ENCODE measurements at places on chromosomes 3 and 15.

DNA sequence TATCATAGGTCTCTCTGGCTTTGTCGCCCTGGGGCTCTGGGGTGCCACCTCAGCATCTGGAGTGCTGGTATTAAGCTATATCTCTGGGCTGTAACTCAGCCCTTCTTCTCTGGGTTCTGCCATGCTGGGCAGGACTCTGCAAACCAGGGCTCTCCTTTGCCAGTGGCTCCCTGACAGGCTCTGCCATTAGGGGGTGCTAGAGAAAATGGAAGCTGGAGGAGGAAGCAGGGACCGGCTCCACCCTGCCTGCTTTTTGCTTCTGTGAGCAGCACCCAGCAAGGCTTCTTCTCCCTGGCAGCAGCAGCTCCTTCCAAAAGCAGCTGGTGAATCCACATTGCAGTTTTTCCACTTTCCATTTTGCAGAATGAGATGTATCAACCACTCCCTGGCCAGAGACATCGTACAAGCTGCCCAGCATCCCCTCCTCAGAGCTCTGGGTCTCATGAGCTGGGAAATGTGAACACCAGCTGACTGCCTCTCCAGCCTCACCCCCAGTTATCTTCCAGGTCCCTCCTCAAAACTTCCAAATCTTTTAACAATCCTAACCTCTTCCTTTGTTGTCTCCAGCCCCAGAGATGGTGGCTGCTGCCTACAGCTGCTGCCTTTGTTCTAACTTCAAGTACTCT lies 165.0 kb downstream of the ABHD5 start:
- DNase-seq, result peak; percentile 76

DNA sequence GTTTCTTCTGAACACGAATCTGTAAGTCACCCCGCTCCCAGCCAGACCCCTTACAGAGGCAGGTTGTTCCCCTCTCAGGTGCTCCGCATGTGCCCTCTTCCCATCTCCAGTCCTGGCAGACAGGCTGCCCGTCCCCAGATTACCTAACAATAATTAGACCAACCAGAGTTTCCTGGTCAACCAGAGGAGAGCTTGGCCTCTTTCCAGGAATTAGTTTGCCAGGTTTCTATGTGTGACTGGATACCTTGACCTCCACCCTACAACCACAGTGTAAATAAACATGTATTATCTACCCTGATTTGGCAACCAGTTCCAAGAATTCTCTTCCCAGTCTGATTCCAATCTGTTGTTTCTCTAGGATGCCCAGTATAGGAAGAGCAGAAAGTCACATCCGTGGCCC lies 178.0 kb upstream of the UMPS start:
- DNase-seq, result no peak

DNA sequence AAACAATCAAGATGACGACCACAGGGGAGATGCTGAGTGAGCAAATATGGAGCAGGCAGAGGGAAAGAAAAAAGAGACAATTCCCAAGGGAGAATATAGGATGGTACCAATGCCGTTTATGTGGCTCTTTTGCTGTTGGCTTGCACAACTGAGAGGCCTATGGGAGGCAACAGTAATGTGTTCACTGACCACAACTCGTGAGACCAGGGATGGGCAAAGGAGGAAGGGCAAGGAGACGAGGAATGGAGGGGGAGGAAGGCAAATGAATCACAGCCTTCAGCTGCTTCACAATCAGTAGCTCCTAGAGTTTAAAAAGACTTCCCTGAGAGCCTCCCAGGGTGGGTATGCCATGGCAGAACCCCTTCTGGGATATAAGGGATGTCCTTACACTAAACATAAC lies 131.5 kb downstream of the SLC9A9 start:
- DNase-seq, result no peak

DNA sequence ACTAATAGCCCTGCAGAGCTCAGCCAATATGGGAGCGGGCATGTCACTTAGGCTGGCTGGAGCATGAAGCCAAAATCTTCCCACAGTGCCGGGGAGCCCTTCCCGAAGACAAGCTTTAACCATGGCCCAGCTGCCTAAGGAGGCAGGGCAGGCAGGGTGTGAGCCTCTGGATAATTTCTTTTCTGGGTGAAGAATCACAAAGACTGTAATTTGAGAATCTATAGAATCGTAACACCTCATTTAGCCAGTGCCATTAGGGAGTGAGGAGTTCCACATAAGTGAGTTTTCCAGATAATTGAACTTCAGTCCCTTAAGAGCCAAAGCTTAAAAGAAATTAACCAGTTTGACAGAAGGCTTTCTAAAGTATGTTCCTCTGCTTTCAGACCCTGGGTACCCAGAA lies 40.2 kb upstream of the TLE3 start:
- DNase-seq, result no peak

DNA sequence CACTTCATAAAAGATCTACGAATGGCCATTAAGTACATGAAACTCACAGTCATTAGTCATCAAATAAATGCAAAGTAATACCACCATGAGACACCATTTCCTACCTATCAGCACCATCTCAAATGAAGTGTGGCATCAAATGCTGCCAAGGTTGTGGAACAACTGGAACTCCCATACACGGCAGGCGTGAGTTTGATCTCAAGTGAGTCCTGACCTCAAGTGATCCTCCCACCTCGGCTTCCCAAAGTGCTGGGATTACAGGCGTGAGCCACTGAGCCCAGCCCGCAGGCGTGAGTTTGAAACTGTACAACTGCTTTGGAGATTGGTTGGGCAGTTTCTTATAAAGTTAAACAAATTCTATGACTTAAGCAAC lies 28.8 kb upstream of the HDAC11 start:
- DNase-seq, result peak; percentile 28

DNA sequence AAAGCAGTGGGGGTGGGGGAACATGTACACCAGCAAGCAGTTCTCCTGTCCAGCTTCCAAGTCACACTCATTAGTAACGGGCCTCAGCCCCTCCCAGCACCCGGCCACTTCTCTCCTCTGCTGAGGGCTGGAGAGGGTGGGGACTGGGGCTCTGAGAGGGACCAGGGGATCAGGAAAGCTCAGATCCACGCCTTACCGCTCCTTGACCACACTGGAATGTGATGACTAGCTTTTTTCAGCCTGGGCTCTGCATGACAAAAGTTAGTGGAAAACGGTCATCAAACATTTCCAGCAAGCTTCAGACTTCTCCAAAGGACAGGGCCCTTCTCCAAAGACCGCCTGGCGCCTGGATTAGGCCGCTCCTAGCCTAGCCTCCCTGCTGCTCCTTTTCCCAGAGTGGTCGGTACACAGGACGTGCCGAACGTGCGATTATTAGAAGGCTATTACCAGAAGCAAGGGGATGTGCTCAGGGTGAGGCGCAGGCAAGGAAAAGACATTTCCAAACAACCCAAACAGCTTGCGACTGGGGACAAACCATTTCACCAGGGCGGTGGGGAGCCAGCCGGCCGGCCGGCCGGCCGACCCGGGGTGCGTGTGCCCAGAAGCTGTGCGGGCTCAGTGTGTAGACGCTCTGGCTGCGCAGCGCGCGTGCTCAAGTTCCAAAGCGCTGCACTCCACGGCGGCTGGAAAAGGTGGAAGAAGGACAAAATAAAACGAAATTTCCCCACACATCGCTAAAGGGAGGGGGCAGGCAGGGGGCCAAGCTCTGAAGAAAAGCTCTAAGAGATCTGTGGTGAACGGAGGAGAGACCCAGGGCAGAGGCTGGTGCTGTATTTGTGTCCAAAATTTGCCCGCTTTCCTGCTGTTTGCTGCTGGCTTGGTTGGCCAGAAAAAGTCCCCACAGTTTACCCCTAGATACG lies 51.0 kb upstream of the SSR3 start:
- DNase-seq, result peak; percentile 72

DNA sequence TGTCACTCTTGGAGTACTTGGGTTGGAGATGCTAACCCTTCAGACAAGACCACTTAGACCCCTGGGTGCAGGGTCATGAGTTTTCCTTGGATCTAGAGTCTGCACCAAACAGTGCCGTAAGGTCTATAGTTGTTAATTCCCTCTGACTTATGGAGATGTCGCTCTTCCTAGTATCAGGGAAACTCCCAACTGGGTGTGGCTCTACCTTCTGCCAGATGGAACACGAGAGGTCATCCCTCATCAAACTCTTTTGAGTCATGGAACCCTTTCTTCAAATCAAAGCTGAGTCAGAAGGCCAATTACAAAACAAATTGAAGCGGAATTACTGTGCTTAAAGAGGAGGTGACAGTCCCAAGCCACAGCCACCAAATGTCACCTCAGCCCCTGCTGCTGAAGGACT lies 514.9 kb upstream of the PROK2 start:
- no peak for DNase-seq

DNA sequence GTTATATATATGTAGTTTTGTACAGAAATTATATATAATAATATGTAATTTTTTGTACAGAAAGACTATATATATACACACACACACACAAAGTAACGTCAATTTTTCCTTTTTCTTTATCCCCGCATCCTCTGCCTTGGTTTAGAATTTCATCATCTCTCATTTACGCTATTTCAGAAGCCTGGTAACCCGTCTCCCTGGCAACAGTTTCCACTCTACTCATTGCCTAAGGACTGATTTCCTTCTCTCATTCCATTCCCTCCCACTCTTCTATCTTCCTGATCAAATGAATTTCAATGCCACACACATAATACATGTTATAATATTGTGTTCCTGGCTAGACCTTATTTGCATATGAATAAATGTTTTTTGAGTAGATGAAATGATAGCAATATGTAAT lies 47.8 kb upstream of the NDN start:
- no peak for DNase-seq

DNA sequence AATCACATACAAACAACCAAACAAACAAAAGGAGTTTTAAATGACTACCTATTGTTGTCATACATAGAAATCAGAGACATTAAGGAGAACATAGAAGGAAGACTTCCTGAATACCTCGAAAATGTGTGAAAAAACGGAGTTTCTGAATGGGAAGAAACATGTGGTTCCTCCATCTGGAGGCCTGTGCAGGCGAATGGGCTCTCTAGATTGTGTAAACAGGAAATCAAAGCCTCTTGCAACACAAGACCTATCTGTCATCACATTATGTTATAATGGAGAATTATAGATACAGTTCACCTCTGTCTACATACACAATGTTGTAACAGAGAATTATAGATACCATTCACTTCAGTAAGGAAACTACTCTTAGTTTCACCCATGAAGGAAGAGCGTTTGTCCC lies 44.1 kb downstream of the RUBCN start:
- DNase-seq, result no peak

DNA sequence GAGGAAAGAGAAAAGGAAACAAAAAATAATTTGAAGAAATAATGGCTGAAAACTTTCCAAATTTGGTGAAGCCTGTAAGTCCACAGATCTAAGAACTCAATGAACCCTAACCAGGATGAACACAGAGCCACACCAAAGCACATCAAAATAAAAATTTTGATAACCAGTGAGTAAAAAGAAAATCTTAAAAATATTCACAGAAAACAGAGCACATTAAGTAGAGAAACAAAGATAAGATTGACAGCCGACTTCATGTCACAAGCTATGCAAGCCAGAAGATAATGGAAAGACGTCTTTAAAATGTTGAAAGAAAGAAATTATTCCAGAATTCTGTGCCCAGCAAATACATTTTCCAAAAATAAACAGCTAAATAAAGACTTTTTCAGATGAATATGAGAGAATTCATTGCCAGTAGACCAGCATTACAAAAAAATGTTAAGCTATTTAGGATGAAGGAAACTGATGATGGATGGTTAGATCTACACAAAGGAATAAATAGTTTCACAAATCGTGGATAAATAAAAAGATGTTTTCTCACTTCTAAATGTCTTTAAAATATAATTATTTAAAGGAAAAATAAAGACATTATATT lies 140.2 kb upstream of the SKOR1 start:
- DNase-seq, result no peak

DNA sequence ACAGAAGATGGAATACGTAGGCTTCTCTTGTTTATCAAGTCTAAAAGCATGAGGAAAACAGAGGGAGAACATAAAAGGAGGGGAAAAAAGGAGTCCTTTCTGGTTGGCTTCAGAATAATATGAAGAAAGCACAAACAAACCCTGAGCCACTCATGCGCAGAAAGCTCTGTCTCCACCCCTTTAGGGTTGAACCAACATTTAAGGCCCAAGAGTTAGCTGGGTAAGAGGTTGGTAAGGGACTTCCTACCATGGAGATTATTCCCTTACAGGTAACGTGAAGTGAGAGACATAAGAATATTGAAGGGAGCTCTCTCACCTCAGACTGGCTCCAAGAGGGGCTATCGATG lies 145.3 kb downstream of the RORA start:
- no peak for DNase-seq

GRCh38 chr3:28978092-28978491 lies 302.8 kb upstream of the RBMS3 start:
- DNase-seq, result no peak

DNA sequence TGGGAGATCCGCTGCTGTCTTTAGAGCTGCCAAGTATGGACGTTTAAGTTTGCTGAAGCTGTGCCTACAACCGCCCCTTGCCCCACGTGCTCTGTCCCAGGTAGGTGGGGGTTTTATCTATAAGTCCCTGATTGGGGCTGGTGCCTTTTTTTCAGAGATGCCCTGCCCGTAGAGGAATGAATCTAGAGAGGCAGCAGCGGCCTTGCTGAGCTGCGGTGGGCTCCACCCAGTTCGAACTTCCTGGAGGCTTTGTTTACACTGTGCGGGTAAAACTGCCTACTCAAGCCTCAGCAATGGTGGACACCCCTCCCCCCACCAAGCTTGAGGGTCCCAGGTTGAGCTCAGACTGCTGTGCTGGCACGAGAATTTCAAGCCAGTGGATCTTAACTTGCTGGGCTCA lies 83.4 kb upstream of the FGF7 start:
- DNase-seq, result no peak

- no peak for DNase-seq
Measured at GRCh38 chr3:181712553-181713279, 991 bp downstream of the SOX2 start.

DNA sequence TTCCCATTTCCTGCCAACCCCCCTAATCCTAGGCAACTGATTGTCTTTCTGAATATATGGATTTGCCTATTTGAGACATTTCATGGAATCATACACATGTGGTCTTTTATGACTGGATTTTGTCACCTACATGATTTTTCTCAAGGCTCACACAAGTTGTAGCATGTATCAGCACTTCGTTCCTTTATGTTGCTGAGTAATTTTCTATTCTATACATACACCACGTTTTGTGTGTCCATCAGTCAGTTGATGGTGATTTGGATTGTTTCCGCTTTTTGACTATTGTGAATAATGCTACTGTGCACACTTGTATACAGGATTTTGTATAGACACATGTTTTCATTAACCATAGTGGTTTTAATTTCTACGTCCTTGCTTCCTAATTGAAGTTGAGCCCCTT lies 203.1 kb downstream of the ITPR1 start:
- DNase-seq, result no peak
